ENCODE measurements at places on chromosomes 4 and X.
A peak's percentile ranks its signal among the peaks of the same experiment; 100 is the strongest.

- DNase-seq = no peak
These were observed 159.6 kb upstream of the KLF3 start for GRCh38 chr4:38504396-38504715.

- DNase-seq = no peak
These were observed 466.1 kb downstream of the ADGRL3 start for GRCh38 chr4:61666244-61666643.

GRCh38 chrX:13345037-13345436 lies 25.2 kb upstream of the ATXN3L start:
- no peak for DNase-seq

DNA sequence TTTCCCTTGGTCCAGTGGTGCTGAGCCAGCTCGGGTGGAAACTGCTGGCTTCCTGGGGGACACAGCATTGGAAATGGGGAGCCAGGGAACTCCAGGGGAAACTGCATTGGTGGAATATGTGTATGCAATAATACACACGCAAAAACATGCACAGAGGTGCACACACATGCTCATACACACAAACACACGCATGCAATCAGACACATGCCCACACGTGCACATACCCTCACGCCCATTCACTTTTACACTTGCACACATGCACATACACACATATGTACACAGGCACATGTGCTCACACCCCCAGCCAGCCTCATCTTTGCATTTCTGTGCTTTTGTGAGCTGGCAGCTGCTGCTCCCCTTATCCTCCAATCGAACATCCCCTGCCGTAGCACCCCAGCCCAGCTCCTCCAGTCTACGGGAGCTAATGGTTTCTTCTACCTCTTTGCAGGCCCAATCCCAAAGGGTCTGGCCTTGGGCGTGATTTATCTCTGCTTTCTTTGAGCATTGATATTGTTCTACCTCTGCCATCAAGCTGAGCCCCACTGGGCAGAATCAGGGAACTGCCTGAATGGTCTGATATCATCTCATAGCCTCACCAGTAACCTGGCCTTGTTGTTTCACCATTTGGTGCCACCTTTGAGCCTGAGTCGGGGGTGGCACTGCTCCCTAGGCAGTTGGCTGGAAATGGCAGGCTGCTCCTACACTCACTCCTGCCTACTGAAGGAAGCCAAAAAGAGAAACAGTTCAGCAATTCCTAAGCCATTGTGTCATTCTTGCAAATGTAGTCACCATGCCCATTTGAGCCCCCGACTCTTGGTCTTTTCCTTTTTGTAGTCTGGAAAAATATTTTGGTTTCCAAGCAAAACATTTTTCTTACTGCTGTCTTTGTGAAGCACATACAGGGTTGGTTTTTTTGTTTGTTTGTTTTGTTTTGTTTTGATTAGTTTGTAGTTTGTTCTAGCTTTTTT lies 104.4 kb upstream of the MAMLD1 start:
- no peak for DNase-seq

GRCh38 chr4:123304151-123304964 lies 92.2 kb upstream of the SPRY1 start:
- DNase-seq = no peak

GRCh38 chr4:66555301-66555700 lies 885.0 kb upstream of the EPHA5 start:
- DNase-seq = no peak

DNA sequence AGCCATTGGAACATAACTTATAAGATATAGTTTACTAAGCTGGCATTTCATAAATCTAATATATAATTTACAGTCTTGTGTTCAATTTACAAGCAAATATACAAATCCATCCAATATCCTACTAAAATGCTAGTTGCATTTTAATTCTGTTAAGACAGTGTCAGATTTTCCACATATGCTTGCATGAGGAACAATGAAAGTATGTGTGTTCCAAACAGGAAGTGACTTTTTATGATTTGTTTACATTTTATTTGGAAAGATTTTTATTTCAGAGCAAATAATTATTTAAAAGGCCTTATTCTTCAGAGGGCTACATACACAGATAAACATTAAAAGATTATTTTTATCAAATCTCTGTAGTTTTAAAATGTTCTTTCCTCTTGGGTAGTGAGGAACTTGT lies 130.1 kb downstream of the KLHL34 start:
- DNase-seq = no peak

DNA sequence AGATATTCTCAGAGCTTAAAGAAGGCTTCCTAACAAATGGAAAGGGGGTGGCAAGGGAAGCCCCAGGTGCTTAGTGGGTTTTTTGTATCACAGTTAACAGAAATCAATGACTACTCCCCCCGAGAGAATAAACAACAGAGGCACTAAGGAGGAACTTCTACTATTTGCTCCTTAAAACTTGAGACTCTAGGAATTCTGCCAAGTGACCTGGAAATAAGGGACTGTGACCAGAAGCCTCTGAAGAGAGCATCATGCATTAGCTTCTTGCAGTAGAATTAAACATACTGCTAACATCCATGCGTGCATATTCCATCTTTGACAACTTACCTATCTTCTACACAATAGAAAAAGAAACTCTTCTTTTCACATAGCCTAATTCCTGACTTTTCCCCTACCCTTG lies 86.8 kb downstream of the CAMK2D start:
- no peak for DNase-seq

DNA sequence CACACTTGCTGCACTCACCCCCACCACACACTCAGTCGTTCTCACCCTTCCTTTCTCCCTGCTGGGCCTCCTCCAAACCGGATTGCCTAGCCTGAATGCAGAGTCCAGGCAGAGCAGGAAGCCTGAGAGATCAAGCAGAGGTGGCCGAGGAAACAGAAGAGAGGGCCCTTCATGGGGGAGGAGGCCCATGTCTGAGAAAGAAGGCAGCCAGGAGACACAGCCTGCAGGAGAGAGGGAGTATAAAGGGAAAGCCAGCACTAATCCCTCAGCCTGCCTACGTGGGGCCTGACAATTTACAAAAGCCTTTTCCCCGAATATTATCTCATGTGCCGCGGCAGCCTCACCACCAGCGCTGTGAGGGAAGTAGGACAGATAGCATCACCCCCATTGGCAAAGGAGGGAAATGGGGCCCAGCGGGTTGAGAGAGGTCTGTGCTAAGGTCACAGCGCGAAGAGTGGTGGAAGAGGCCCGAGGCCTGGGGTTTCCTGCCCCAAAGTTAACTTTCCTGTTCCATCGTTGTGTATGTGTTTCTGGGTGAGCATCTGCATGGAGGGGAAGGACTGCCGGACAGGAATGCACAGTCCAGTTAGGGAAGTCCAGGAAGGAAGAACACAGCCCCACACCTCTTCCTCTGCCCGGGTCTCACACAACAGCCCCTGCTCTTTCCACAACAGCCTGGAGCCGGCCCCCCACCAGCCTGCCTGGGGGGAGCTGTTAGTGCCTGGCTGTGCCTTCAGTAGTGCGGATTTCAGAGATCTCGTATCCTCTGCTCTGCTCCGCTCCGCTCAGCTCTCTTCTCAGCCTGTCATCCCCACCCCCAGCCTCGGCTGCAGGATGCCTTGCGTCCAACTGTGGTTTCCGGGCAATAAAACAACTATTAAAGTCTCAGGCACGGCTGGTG lies 50.9 kb upstream of the BCOR start:
- DNase-seq = no peak

GRCh38 chr4:105075045-105075444 lies 71.6 kb upstream of the TET2 start:
- no peak for DNase-seq

DNA sequence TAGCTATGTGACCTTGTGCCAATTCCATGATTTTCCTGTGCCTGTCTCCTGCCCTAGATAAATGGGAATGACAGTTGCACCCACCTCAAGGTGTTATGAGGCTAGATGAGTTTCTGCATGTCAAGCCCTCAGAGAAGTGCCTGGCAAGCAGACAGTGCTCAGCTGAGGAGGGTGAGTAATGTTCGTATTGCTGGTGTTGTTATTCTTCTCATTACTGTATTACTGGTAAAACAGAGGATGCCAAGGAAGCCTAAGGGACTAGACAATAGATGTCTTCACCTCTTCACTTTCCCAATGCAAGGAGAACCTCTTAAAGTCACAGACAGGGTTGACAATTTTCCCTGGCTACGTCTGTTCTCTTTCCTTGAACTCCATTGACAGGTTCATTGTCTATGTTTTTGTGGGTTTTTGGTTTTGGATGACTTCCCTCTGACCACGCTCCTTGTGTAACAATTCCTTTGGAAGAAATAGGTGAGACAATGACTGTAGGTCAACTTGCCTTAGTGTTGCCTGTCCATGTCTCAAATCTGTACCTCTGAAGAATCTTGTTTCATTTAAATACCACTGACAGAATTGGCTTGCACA lies 19.2 kb downstream of the ETDC start:
- DNase-seq = no peak

GRCh38 chrX:9644335-9644734 lies 121.3 kb downstream of the GPR143 start:
- DNase-seq = peak; percentile 29

DNA sequence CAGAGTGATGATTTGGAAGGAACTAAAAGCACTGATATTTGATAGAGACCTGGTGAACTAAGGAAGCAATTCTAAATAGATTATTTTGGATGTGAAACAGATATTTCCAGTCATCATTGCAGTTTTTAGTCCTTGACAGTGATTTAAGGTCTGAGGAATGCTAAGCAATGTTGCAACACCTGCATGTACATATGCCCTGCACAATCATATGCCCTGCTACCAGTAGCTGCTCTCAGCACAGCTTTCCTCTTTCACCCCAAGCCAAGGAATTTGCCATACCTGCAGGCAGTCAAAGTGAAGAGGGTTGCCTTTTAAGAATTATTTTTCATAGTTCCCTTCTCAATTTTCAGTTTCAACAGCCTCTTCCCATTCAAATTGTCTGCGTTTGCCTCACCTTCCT lies 8.7 kb upstream of the FAM47A start:
- DNase-seq = no peak

DNA sequence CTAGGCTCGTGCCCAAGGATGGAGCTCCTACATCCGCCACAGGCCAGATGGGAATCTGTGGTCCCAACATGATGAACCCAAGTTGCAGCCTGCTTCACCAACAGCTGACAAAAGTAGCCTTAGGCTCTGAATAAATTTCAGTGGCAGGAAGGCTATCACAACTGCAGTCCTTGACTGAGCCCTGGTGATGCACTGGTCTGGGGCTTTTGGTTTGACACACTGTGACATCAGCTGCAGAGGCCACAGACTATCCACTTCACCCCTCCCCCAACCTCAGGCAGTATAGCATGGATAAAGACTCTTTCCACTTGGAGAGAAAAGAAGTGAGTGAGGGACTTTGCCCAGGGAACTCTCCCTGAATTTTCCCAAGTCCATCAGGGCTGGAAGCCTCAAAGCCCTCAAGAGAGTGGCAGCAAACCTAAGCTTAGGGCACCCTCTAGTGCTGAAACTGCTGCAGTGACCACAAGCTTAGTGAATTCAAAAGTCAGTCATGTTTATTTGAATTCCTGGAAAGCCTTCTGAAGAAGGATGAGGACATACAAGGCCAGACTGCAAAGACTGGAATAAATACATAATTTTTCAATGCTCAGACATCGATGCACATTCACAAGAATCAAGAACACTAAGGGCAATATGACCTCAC lies 135.0 kb upstream of the TENT5D start:
- DNase-seq = no peak

GRCh38 chrX:97039363-97040029 lies 155.8 kb downstream of the RPA4 start:
- no peak for DNase-seq

DNA sequence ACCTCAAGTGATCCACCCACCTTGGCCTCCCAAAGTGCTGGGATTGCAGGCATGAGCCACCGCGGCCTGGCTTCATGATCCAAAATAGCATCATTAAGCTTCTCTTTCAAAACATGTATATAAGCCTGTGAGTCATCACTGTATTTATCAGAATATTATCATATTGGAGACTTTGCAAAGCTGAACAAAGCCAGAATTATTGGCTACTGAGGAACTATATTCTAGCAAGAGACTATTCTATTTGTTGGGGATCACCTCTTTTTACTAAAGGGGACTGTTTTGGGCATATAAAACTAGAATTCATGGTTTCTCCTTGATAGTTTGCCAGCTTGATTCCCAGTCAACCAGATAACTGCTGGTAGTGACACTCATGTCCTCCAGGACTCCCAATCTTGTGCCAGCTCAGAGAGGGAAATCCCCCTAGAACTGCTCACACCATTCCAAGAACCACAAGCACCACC lies 40.1 kb downstream of the TET2 start:
- no peak for DNase-seq

Data from GM13976 (cell line).